ENCODE measurements at places on chromosomes 1 and 21.

DNA sequence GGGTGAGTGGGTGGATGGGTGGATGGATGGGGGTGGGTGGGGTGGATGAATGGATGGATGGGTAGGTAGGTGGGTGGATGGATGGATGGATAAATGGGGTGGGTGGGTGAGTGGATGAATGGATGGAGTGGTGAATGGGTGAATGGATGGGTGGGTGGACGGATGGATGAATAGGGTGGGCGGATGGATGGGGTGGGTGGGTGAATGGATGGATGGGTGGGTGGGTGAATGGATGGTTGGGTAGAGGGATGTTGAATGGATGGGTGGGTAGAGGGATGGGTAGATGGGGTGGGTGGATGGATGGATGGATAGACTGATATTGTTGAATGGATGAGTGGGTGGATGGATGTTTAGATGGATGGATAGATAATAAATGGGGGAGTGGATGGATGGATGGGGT lies 26.9 kb upstream of the CCDC27 start:
- DNase-seq: no peak

- DNase-seq: no peak
Observed at GRCh38 chr1:1272341-1273208, 1.1 kb downstream of the UBE2J2 start.

- no peak for DNase-seq
Observed at GRCh38 chr1:25469177-25469576, 38.5 kb downstream of the MACO1 start.

GRCh38 chr1:17676387-17677060 lies 78.6 kb upstream of the ACTL8 start:
- DNase-seq: no peak

- DNase-seq: no peak
Observed at GRCh38 chr1:183569141-183569540, 21.1 kb downstream of the NCF2 start.

- DNase-seq: no peak
Observed at GRCh38 chr1:169653873-169654272, 23.9 kb upstream of the SELP start.

GRCh38 chr1:230504310-230504709 lies 78.2 kb upstream of the PGBD5 start:
- no peak for DNase-seq

DNA sequence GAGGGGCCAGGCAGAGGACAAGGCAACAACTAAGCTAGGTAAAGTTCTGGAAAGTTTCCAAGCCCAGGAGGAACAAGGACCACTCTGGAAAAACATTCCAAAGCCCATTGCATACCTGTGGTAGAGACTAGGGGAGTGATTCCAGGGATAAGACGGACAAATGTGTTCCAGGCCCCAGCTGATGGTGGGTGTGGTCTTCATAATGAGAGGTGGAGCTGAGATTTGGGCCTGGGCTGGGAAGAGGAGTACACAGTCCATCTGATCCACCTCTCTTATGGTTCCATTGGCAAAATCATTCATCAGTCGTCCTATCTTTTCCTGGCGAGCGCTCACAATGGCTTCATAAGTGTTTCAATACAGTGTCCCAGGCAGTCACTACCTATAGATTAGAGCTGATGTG lies 4.5 kb downstream of the KLHDC7A start:
- no peak for DNase-seq

DNA sequence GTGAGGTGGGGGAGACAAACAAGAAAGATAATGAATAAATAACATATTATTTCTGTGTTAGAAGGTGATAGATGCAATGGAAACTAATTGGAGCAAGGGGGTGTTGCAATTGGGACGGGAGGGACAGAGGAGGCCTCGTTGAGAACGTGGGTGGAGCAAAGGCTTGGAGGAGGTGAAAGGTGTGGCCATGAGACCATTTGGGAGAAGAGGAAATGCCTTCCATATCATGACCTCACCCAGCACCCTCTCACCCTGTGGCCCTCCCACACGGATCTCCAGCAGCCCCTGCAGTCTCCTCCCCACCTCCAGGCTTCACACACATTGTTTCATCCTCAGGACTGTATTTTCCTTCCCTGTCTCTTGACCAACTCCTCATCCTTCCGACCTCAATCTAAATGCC lies 85.3 kb upstream of the ARHGAP29 start:
- DNase-seq: no peak

Measured in fibroblast of gingiva (primary cell).